ENCODE measurements at places on chromosomes 13 and 19. TPM values are rescaled to one million over a fixed set of nuclear protein-coding genes. Genes with fewer than 3 reads are reported as not detected.

DNA sequence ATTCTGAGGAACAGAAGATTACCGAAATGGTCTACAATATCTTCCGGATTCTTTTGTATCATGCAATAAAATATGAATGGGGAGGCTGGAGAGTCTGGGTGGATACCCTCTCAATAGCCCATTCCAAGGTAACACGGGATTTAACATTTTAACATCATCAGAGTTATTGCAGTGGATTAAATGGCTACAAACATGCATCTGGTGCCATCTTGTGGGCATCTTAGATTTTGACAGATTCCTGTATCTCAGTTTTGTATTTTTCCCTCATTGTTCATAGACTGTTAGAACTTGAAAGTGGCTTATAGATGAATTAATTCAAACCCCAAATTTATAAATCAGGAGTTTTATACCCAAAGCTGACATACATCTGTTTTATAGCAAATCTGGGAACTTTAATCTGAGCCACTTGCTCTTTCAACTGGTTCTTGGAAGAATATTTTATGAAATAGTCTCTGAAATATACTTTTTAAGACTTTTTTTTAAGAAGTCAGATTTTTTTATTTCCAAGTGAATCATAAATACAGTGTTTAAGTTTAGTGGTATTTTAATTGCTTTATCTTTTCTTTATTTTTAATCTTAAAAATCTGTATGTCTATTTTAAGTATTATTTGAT is 215.2 kb downstream of the NBEA start:
- DNase-seq: no peak

- peak; percentile 41 for DNase-seq
Observed at GRCh38 chr19:33400856-33401682, 27.6 kb downstream of the CEBPG start.

PODNL1 gene
- total RNA-seq: 2.7 TPM

METTL21C gene
- not detected for total RNA-seq

All from lower lobe of right lung (tissue), 2 donors.